ENCODE measurements at places on chromosomes 3 and 15.

- DNase-seq, result no peak
Observed at GRCh38 chr15:100932676-100933348, 13.7 kb downstream of the LRRK1 start.

GRCh38 chr15:63797116-63797515 is 36.6 kb downstream of the HERC1 start:
- DNase-seq, result no peak

DNA sequence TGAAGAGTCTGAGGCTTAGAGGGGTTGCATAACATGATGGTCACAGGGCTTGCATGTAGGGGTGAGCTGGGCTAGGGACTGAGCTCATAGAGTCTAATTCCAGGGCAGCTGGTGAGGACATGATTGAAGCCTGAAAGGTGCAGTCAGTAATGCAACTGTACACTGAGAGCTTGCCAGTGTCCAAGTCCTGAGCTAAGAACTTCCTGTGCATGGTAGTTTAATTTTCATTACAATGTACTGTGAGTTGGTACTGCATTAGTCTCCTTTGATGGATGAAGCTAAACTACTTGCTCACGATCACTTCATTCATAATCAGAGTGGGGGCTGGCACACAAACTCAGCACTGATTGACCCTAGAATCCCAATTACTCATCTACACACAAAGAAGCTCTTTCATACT is 156.4 kb upstream of the CRBN start:
- DNase-seq, result no peak

- DNase-seq, result no peak
Observed at GRCh38 chr3:40143283-40144090, 166.0 kb upstream of the EIF1B start.

GRCh38 chr3:177308286-177308685 is 111.0 kb upstream of the TBL1XR1 start:
- no peak for DNase-seq

DNA sequence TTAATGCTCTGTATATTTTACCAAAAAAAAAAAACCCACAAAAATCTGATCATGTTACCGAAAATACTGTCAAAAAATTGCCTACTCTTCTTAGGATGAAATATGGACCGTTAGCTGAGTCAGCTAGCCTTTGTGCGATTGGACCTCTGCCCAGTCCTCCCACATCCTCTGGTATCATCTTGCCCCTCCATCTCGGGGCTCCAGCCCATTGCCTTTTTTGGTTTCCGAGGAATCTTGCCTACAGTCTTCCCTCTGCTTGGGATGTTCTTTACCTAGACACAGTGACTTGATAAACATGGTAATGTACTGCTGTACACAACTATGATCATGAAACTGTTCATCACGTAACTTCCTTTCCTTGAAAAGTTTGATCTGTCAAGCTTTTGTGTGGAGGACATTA is 371.4 kb downstream of the SV2B start:
- peak; percentile 22 for DNase-seq

GRCh38 chr15:41746802-41747201 is 27.5 kb upstream of the MAPKBP1 start:
- no peak for DNase-seq

DNA sequence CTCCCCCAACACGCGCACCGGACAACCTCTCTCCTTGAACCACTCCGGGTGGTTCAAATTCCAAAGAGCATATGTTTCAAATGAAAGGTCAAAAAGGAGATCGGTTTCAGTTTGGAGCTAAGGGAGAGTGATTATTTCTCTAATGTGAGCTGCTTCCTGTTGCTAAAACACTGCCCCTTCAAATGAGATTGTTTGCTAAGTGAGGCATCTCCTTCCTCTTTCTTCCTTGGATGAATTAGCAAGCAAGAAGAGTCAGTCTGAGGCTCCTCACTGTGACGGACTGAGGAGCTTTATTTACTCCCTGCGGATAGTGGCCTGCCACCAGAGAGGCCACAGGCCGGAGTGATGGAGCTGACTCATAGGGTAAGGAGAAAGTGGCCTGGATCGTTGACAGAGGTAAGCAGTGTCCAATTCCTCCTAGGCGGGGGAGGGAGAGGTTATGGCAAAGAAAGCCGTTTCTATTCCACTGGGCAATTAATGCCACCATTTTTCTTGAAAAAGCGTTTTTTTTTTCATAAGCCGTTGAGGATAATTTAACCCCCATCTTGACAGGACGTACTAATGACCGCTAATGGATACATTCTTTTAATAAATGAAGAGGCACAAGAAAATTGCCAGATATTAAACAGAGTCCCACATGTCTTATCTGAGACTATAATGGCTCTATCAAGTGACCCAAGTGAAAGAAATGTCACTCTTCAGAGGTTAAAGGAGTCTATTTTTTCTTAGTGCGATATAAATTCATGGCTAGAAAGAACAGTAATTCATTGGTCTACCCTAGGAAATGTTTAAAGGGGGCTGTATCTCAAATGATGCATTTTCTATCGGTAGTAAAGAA is 167.0 kb upstream of the ANKRD28 start:
- no peak for DNase-seq

GRCh38 chr3:186107215-186108105 is 1.4 kb downstream of the ETV5 start:
- DNase-seq, result peak; percentile 50

- no peak for DNase-seq
Observed at GRCh38 chr15:38496151-38496550, 42.2 kb downstream of the FAM98B start.

DNA sequence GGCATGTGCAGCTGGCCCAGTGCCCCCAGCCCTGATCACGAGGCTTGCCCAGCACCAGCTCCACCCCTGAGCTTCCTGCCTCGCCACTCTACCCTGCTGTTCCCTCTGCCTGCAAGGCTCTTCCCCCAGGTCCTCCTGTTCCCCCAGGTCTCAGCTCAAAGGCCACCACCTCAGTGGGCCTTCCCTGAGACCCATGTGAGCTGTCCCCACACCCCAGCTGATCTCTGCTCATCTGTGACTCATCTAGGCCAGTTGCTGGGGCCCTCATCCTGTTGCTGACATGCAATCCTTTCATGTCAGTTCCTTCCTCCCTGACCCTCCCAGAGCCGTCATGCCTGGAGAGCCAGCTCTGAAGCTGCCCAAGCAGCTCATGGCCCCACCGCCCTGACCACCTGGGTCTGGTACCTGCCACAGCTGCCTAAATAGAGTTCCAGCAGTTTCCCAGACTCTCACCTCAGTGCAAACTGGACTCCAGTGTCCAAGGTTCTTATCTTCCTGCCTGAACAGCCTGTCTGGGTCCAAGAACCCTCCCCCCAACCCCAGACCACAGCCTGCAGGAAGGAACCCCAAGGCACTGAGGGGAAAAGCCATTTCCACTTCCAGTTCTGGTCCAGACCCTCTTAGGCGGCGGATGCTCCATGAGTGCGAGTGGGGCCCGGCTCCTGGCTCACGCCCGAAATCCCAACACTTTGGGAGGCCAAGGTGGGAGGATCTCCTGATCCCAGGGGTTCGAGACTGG is 116.6 kb upstream of the IQSEC1 start:
- DNase-seq, result peak; percentile 22

GRCh38 chr3:43512754-43513404 is 108.9 kb downstream of the ANO10 start:
- DNase-seq, result no peak

- no peak for DNase-seq
Observed at GRCh38 chr15:88628018-88628654, 7.0 kb downstream of the AEN start.

GRCh38 chr15:32694222-32694983 is 23.4 kb upstream of the GREM1 start:
- DNase-seq, result no peak

DNA sequence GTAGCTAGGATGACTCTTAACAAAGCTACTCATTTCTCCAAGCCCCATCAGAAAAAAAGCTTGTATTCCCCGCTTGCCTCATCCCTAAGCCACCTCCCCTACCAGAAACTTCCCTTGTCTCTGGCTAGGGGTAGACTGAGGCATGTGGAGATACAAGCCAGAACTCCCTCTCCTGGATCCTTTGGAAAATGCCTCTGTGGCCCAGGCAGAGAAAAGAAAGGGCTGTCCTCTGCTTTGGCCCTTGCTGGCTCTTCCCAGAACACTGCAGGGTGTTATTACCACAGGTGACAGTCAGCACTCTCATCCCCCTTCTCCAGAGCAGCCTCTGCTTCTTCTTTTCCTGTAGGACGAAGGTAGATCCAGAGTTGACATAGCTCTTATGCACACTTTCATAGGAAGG is 15.2 kb downstream of the RMDN3 start:
- no peak for DNase-seq

DNA sequence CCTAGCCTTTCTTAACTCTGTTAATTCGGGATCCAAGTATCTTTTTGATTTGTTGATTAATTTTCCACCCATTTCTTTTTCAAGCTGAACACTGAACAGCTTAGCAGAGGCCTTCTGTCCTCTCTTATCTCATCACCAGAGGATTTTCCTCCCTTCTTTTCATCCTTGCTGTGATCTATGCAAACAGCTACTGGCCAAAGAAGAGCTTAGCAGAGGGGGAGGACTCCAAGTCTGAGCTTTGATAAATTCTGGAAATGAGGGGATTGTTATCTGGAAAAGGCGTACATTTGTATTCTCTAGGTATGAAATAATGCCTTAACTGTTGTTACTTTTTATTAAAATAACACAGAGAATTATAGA is 13.4 kb downstream of the DZIP3 start:
- no peak for DNase-seq

- DNase-seq, result no peak
Observed at GRCh38 chr15:36877294-36877693, 223.1 kb downstream of the MEIS2 start.

- peak; percentile 23 for DNase-seq
Observed at GRCh38 chr3:170038434-170039110, 777 bp downstream of the GPR160 start.

GRCh38 chr3:105415951-105416350 is 49.2 kb downstream of the ALCAM start:
- DNase-seq, result no peak

- no peak for DNase-seq
Observed at GRCh38 chr3:42865256-42865655, 10.4 kb downstream of the CYP8B1 start.

DNA sequence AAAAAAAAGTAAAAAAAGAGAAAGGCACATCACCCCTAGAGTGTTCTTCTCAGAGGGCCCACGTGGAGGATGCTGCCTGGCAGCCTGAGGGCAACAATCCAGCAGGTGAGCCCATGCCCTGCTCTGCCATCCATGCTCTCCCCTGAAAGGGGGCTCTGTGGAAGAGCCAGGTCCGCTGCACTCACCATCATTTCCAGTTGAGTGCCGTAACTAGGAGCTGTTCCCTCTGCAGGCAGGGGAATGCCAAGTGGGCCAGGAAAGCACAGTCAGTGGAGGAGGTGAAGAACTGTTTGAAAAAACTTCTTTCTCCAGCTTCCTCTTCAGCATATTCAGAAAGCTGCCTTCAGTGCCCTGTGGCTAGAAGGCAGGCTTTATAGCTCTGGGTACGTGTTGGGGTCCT is 84.1 kb downstream of the ABHD5 start:
- no peak for DNase-seq

DNA sequence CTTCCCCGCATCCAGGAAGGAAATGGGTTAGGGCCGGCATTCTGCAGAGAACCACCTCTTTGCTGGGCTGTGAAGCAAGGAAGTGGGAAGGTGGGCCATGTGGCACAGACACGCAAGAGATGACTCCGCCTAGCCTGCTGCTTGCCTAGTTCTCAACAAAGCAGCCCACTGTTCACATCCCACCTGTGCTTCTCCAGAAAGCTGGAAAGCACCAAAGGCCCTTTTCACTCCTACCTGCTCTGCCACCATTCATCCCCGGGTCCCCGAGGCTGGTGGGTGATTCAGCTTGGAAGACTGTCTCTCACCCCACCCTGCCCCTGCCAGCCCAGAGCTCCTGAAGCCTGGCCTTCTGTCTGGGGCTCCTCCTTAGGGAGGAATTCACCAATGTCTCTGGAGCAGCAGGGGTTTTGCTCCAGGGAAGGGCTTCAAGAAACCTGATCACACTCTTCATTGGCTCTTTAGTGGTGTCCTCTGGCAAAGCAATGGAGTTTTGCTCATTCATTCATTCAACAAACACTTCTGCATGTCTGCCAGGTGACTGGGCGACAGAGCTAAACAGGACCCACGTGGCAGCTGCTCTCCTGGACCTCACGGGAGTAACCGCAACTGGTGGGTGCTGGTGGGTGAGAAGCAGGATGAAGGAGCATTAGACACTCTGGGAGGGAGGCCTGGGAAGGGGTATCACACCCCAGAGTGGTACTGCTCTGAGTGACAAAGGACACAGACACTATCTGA is 145.4 kb upstream of the TLE3 start:
- DNase-seq, result no peak

- DNase-seq, result no peak
Observed at GRCh38 chr15:72836676-72837330, 53.2 kb upstream of the ADPGK start.

- DNase-seq, result no peak
Observed at GRCh38 chr3:133915685-133916658, 20.3 kb upstream of the RAB6B start.

DNA sequence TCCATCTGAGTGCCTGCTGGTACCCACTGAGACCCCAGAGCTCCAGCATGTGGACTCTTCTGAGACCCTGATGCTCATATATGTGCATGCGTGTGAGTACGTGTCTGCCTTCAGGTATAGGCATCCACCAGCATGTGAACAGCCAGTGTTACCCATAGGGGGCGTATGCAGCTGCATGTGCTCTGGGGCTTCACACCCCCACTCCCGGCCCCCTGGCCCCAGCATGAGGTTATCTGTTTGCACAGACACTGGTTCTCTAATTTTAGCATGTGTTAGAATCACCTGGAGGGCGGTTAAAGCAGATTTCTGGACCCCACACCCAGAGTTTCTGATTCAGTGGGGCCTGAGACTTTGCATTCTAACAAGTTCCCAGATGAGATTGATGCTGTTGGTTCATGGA is 824 bp upstream of the CILP start:
- peak; percentile 62 for DNase-seq

DNA sequence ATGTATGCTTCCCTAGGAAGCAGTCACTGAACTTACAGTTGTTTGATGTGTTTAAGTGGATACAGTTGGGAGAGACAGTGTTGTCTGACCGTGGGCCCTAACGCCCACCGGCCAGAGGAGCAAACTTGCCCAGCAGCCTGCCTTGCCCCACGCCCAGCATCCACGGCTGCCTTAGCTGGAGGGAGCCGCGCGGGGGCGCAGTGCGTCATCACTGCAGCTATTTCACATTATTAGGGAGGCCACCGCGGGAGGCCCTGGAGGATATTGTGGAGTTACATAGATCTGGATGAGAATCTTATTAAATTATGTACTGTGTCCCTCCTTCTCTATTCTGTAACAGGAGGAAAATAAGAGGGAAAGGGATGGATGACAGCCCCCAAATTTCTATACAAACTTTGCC is 267.2 kb downstream of the GABRG3 start:
- no peak for DNase-seq

DNA sequence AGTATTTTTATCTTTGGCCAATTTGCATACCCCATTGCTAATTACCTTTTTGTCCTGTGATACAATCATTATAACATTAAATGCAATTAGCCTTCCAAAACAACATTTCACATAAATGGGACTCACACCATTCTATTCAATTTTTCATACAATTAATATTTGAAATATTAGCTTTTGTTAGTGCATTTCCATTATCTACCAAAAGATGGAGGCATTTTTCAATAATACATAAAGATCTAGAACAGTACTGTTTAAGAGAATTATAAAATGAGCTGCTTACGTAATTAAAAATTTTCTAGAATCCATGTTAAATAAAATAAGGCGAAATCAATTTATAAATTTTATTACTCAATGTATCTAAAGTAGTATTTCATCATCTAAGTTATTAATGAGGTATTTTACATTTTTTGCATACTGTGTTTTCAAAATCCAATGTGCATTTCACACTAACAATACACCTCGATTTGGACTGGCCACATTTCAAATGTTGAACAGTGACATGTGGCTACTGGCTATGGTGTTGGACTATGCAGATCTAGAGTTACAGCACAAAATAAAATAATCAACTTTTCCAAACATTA is 74.3 kb downstream of the TJP1 start:
- no peak for DNase-seq
